Dermis microvascular lymphatic vessel endothelial cell (primary cell): ENCODE measurements at places on chromosomes 7 and 10. TPM values are rescaled to one million over a fixed set of nuclear protein-coding genes. Genes with fewer than 3 reads are reported as not detected.

GRCh38 chr10:70799124-70799523 lies 13.9 kb upstream of the TBATA start:
- DNase-seq = no peak

DNA sequence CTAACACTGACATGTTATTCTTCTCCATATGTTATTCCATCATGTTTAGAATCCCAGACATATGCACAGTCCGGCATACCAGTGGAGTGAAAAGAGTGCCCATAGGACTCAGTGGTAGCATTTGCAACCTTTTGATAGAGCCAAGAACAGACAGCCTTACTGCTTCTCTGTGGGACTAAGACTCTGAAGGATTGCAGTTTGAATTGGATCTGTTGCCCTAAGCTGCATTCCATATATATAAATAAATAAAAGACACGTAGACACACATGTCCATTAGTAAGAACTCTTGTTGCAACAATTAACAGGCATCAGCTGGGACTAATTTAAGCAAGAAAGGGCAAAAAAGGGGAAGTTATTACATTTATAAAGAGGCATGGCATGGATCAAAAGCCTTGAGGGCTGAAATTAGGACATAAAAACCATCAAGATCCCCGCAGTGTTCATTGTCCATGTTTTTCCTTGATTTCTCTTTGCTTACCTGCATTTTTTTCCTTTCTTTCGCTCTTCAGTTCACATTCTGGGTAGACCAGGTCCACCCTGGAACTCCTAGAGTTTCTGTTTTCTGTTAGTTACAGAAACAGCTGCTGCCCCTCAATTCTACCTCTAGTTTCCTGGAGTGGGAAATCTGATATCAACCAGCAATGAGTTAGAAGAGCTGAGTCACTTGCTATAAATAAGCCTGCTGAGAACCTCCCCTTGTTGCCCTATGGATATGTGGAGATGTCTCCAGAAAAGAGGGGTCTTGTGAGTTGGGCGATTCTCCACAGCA lies 132.4 kb downstream of the SORCS1 start:
- DNase-seq = no peak

- no peak for DNase-seq
These were observed 197.4 kb downstream of the RNLS start for GRCh38 chr10:88385601-88386203.

DNA sequence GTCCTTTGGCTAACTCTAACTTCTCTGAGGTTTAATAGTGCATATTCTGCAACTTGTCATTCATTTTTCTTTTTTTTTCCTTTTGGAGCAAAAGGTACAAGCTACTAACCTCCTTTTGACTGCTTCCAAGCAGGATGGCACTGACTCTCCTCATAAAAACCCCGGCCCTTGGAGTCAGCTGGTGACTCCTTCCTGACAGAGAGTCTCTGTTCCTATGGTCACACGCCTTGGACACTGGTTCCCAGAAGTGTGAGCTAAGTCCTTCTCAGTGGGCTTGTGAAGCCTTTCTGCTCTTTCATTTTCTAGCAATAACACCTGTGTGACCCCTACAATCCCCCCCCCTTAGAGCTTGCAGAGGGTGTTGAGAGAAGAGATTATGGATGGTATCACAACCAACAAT lies 21.7 kb downstream of the DOCK4 start:
- DNase-seq = no peak

DNA sequence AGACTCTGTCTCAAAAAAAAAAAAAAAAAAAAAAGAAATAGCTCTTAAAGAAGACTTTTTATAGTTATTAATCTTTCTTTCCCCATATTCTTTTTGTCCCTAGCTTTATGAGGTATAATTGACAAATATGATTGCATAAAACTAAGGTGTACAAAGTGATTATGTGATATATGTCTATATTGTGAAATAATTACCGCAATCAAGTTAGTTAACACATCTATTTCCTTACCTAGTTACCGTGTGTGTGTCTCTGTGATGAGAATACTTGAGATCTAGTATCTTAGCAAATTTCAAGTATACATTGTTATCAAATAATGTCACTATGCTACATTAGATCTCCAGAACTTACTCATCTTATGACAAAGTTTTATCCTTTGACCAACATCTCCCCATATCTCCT lies 30.7 kb upstream of the UBN2 start:
- DNase-seq = no peak

DNA sequence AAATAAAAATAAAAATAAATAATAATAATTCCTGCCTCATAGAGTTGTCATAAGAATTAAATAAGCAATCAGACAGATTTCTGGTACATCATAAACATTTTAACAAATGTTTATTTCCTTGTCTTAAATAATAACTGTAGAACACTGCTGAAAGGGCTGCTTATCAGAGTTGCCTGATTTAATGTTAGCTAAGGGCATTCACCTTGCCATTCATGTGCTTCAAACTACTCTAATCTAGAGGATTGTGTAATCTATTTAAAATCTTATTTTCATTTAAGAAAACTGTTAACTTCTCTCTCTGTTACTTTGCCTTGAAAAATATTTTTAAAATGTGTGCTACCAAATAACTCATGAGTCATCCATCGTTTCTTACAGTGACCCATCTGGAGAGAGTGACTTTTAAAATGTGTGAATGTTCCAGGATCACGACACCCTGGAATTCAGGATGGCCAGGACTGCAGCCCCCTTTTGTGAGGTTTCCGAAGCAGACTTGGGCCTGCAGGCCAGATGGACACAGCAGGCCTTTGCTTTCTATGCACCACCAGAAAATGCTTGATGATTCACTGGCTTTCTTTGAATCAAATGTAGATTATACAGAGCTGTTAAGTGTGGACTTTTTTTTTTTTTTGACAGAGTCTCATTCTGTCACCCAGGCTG lies 109.1 kb upstream of the TNS3 start:
- no peak for DNase-seq

DNA sequence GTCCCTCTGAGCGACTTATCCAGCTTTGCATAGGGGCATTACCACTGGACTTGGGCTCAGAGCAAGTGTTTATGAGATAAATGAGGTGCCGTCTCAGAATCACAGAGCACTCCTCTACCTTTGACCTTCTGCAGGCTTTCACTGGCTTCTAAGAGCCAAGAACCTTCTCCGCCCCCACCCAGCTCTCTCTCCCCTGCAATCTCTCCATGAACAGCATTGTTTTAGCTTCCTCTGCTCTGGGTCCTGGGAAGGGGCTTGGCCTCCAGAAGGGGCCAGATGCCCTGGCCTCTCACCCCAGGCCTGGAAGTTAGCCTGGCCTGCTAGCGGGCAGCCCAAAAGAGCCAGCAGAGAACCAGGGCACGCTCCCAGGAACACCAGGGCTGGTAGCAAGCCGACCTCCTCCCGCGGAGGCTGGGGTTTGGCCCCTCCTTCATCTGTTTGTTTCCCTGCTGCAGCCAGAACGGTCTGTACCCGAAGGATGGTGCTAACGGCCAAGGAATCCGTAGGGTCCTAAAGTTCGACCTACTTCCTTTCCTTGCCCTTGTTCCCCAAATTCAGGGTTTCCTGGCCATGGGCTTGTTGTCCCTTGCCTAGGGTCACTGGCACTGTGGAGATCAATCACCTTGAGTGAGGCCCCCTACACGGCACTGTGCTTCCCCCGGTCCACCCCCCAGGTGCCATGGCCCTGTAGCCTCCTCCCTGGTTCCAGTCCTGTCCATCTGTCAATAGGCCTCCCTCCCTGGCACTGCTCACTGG lies 18.7 kb upstream of the DDIT4 start:
- no peak for DNase-seq

DNA sequence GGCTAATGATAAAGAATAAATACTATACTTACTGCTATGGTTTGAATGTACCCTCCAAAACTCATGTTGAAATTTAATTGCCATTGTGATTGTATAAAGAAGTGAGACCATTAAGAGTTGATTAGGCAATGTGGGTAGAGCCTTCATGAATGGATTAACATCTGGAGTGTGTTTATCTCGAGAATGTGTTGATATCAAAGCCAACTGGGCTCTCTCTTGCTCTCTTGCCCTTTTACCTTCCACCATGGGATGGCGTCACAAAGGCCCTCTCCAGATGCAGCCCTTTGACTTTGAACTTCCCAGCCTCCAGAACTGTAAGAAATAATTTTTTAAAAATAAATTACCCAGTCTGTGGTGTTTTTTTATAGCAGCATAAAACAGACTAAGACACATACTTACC lies 50.1 kb upstream of the GHITM start:
- DNase-seq = no peak

DNA sequence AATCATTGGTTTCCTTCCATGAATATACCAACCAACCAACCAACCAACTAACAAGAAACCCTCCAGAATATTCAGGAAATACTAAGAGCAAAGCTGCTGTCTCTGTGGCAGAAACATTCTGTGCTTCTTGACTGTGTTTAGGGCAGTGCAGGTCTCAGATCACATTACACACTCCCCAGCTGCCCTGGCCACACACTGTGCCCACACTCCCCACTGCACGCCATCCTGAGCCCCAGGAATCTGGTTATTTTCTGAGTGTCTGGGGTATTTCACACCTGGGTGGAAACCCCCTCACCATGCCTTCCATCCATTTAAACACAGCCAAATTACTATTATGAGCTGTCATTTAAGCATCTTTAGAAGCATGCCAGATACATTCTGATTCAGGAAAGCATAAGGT lies 183.7 kb upstream of the ANK3 start:
- no peak for DNase-seq

GRCh38 chr7:54180796-54181195 lies 361.4 kb upstream of the VSTM2A start:
- DNase-seq = no peak

GRCh38 chr7:140403878-140404564 lies at the start of gene RAB19:
Gene RAB19, plus strand, starts transcription at chr7:140404058. Its CDS starts 3,589 bp downstream, at chr7:140407647.
- no peak for DNase-seq

DNA sequence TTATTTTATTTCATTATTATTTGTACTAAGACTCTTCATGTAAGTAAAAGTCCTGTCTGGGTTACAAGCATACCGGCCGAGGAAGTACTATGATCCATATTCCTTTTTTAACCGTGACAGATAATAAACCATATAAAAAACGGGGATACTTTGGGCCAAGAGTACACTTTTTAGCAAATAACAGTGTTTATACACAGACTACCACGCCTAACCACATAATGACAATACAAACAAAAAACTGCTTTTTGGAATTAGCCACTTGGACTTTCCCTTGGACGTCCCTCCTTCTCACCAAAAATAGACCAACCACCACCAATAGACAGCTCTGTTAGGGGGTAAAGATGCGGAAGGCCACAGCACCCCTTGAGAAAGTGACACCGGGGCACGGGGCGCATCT lies 800 bp downstream of the MINDY3 start:
- no peak for DNase-seq

DNA sequence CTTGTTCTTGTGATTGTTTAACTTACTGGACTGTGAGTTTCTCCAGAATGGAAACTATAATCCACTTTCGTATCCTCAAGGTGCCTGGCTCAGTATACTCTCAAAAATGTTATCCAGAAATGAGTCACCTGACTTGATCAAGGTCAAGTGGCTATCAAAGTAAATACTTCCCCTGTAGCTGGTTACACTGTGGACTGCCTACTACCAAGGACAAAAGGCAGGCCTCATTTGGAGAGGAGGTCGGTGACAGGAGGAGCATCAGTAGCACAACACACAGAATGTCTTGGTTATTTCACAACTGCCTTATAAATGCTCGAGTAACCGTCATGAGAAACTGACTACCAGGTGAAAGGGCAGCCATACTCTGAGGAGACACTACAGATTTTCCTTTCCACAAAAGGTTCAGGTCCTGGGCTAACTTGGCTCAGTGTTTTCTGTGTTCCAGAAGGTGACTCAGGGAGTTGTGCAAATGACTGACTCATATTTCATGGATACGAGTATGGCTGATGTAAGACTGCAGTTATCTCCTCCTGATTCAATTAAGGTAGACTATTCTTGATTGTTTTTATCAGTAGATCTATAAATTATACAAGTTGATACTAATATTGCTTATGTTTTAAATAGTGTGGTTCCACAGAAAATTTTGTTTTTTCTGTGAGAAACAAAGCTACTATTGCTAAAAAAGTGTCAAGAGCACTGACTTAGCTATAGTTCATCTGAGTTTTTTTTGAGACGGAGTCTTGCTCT lies 4.2 kb upstream of the CCNY start:
- DNase-seq = peak; percentile 74

DNA sequence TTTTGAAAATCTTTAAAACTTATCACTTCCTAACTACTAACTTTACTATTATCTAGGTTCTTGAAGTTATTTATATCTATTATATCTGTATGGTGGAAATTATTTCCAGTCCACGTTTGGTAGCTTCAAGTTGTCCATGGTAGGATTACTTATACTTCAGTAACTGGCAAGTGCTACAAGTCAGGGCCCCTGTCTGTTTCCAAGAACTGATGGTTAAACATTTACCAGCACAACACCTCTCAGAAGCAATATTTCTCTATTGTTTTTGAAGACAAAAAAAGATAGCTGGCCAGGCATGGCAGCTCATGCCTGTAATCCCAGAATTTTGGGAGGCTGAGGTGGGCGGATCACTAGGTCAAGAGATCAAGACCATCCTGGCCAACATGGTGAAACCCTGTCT lies 240.4 kb upstream of the RHOBTB1 start:
- no peak for DNase-seq

GRCh38 chr10:102120991-102121738 lies 997 bp upstream of the LDB1 start:
- no peak for DNase-seq

GRCh38 chr10:90484518-90484917 lies 373.3 kb downstream of the HTR7 start:
- no peak for DNase-seq

DNA sequence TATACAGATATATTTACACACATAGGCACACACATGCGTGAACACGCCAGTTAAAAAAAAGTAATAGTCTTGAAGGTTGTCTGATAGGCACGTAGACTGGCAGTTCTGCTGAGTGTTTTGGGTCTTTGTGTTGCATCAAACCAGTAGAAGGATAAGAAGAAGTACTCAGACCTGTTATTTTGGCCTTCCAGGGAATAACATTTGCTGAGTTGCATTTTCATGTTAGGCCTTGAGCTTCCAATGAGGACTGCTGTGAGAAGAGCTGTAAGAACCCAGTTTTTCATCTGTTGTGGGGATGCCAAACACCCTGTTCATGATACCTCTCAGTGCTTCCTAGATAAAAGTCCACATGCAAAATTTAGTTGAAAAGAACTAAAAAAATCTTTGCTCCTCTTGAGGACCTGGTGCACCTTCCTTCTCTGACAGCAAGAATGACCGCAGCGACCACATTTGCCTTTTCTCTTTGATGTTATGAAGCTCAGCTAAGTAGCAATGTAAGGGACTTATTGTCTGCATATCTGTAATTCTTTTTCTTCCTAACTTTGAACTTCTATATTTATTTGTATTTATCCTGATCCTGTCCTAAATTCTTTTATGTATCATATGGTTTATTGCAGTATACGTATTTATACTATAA lies 27.2 kb downstream of the HIPK2 start:
- no peak for DNase-seq

GRCh38 chr7:47358357-47358756 lies 223.6 kb downstream of the TNS3 start:
- DNase-seq = no peak

- no peak for DNase-seq
These were observed 34.9 kb downstream of the FAM204A start for GRCh38 chr10:118307220-118307619.

MUC12 gene
- not detected in 2 replicates for total RNA-seq

ACHE gene
- total RNA-seq = 1.2 and 4.3 TPM in 2 replicates

GPR37 gene
- 0.13 TPM in 2 replicates for total RNA-seq

ZP3 gene
- 1.7 and 2.5 TPM in 2 replicates for total RNA-seq
